ENCODE measurements at places on chromosomes 3 and 15. TPM values are rescaled to one million over a fixed set of nuclear protein-coding genes. Genes with fewer than 3 reads are reported as not detected.

DNA sequence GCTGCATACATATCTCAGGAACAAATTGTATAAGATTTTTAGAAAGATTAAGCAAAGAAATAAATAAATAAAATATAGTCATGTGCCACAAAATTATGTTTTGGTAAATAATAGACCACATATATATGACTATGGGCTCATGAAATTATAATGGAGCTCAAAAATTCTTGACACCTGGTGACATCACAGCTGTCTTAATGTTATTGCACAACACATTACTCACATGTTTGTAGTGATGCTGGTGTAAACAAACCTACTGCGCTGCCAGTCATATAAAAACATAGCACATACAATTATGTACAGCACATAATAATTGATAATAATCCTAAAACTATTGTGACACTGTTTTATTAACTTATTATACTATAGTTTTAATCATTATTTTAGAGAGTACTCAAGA is 1159.1 kb downstream of the SI start:
- no peak for DNase-seq

GRCh38 chr3:129112308-129113052 is 9.1 kb downstream of the RAB43 start:
- DNase-seq: no peak

DNA sequence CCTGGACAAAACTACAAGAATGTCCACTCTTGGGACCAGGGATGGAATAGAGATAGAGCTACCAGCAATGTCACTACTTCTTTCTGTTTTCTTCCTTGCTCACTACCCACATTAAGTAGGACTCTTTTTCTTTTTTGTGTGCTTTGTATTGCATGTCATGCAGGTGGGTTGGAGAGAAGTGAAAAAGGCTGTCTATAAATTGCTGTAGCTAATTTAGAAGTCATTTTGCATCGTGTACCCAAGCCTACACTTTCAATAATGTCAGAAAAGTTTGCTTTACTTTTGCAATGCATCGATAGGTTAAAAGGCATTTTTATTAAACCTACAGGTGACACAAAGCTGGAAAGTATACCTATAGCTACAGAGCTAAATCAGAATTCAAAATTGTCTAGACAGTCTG is 58.9 kb downstream of the GTF2E1 start:
- no peak for DNase-seq

DNA sequence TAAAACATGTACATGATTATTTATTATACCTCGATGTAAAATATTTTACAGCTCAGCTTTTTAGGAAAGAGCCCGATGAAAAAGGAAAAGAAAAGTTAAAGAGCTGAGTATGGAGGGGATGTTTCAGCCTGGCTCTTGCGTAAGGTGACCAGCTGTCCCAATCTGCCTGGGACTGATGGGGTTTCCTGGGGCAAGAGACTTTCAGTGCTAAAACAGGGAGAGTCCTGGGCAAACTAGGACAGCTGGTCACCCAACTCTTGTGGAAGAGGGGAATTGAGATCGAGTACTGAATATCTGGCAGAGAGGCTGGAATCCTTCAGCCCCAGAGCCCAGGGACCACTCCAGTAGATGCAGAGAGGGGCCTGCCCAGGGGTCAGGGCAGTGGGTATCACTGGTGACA is 21.0 kb downstream of the DUOX2 start:
- no peak for DNase-seq

The PIF1 gene
- total RNA-seq: 54.8 TPM

- peak; percentile 86 for DNase-seq
These were observed 748.5 kb downstream of the ROBO1 start for GRCh38 chr3:79019137-79019923.

DNA sequence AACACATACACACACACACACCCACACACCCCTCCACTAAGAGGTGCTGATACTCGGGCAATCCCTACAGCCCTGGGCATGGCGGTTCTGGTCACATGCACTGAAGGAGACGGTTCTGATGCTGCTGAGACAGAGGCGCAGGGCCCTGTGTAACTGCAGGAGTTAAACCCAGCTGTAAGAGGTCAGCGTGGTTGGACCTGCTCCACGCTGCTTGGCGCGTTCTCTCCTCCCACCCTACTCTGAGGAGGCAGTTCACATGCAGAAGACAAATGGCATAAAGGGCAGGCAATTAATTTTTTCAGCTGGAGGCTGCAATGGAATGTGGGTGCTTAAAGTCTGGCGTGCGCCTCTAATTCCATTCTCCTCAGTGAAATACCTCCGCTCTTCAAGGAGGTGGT is 35.2 kb downstream of the GRK7 start:
- no peak for DNase-seq

The B3GNT5 gene
- 33.6 TPM for total RNA-seq

DNA sequence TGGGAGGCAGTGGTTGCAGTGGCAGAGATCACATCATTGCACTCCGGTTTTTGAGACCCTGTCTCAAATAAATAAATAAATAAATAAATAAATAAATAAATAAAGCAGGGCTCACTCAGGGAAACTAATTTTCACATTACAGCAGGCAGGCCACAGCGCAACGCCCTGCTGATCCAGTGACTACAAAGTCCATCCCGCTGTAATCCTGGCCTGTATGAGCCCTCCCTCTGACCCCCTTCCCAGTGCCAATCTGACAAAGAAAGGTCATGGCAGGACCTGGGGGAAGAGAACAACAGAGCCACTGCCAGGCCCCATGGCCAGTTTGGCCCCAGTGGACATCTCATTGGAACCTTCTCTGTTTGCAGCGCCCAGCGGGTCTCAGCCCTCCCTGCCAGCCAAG is 9.3 kb downstream of the SH3BP5 start:
- no peak for DNase-seq

DNA sequence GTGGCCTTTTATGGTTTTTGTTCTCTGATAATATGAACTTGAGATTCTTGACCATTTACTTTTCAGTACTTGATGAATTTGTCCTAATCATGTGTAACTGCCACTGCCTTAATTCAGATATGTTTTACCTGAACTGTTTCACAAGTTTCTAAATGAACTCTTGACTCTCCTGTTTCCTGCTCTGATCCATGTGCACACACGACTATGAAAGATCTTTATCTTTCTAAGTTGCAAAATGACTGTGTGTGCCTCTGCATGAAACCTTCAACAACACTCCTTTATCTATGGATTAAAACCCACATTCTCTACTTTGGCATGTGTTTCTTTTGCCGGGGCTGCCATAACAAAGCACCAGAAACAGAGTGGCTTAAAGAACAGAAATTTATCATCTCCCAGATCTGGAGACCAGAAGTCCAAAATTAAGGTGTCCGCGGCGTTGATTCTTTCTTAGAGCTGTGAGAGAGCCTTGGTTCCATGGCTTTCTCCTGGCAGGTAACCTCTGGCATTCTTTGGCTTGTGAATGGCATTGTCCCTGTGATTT is 275.0 kb downstream of the ADAMTSL3 start:
- no peak for DNase-seq

- no peak for DNase-seq
These were observed 281.6 kb downstream of the PLCL2 start for GRCh38 chr3:17166369-17166768.

- no peak for DNase-seq
These were observed 421.9 kb upstream of the CADM2 start for GRCh38 chr3:84536916-84537315.

The TERC gene
- 7.6 TPM for total RNA-seq

GRCh38 chr3:102614021-102614569 is 179.3 kb downstream of the ZPLD1 start:
- DNase-seq: no peak

GRCh38 chr3:40801284-40801741 is 276.6 kb downstream of the ZNF621 start:
- no peak for DNase-seq

DNA sequence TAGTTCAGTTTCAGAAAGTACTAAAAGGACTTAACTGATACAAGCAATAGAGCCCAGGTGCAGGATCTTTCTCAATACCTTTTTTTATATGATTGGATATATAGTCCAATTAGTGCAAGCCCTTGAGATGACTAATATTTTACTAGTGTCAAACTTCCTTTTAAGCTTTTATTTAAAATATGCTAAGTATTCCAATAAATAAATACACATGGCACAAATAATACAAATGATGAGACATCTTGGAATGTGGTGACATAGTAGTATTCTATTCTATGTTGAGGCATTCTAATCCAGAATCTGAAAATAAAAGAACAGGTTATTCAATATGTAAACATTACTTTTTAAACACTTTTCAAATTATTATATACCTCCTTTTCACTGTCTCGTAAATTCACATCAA is 670.0 kb downstream of the SI start:
- DNase-seq: no peak

DNA sequence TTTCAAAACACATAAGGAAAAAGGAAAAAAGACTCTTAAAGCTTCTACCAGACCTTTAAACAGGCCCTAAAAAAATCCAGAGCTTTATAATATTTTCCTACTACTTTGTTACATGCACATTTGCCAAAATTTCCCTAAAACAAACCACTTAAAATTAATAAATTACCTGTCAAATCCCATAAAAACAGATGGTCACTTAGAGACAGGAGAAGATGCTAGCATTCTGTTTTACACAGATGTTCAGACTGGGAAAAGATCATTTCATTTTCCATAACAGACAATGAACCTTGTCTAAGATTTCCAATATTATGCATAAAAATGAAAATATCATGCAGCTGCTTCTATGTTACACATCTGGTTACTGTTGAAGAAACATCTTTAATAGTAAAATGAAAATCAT is 66.6 kb downstream of the SUCLG2 start:
- no peak for DNase-seq

Measured in PC-9 (cell line).